ENCODE measurements at places on chromosomes 2 and 18.

DNA sequence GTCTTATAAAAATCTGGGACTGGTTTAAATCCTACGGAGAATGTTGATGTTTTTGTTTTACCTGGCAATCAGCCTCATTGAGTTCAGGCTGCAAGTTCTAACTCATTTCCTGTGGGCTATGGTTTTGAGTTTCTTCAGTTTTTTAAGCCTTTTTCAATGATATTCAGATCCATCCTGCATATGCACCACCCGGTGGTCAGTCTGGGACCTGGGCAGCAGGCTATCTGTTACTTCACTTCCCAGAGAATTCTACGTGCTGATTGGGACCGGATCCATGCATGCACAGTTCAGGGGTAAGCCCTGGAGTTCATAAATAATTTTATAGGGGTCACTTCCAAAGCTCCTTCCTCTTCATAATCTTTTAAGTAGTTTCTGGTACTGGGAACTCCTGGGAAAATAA, 339.2 kb upstream of the HNRNPA3 start:
- DNase-seq, result no peak

DNA sequence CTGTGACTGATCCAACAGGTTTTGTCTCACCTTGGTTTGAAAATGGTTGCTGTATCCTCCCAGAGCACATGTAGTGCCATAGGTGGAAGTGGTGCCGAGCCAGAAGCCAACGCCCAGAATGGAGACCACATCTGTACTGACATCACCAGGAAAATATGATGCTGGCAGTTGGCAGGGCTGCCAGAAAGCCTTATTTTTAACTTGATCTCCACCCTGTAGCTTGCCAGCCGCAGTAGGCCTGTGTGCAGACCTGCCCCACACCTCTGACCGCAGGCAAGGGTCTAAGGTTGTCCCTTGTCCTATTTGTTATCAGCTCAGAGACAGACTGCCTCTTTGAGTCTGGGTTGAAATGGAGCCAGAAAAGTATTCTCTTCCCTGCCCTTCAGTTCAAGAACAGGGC, 123.5 kb upstream of the EML6 start:
- no peak for DNase-seq

DNA sequence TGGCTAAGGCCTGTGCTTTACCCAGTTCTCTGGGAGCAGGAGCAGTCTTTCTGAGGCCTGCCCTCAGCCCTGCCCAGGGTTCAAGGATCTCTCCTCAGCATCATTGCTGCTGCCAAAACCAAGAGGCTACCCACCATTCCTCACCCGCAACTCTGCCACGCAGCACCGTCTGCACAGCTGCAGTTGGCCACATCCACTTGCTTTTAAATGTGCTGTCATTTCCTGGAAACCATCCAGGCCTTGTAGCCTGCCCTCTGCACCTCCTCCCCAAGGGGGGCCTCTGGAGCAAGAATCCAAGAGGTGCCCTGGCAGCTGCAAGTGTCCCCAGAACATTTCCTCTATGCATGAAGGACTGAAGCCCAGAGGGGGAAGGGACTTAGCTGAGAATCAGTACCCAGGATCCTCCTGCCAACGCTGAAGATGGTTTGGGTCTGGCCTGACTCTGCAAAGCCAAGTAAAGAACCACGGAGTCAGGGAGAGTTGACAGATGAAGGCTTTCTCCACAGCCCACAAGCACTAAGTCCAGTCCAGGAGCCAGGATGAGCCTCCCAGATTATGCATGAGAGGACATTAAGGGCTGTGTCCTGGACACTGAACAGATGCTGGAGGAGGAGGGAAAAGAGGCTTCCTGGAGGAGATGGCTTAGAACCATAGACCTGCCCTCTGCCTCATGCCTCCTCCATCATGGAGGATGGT, 14.9 kb downstream of the EMX1 start:
- DNase-seq, result no peak

DNA sequence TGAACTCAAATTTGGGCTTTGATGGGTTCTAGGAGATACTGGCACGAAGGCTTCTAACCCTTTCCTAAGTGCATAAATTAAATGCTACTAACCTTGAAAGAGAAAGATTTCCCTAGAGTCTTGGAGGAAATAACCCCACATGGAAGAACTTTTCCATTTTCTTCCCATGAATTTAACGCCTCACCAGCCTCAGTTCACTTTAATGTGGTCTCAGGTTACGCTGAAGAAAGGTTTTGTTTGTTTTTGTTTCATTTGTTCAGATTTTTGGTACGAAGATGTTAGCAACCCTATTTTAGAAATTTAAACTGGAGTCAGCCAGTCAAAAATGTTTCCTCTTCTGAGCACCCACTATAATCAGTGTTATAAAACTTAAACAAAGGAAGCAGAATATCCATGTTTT, 30.7 kb downstream of the METTL4 start:
- no peak for DNase-seq

- DNase-seq, result no peak
Observed at GRCh38 chr2:82089518-82089917, 1785.0 kb upstream of the LRRTM1 start.

DNA sequence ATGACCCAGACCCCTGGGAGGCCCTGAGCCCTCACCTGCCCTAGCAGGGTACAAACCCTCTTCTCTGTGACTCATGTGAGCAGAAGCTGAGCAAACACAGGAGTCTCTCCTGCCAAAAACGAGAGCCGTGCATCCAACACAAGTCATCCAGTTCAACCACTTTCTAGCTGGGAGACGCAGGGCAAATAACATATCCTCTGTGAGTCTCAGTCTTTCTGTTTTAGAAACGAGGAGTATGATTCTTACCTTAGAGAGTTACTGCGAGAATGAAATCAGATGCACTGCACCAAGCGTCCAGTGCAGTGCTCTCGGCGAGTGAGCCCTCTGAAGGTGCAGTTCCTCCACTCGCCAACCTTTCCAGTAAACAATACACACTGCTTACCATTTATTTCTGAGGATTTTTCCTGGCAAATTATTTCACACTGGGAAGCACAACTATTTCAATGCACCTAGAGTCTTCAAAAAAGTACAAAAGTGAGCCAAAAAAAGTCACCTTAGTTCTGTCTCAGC, 331.8 kb upstream of the MYT1L start:
- no peak for DNase-seq
